ENCODE measurements at places on chromosomes 7 and 10.

DNA sequence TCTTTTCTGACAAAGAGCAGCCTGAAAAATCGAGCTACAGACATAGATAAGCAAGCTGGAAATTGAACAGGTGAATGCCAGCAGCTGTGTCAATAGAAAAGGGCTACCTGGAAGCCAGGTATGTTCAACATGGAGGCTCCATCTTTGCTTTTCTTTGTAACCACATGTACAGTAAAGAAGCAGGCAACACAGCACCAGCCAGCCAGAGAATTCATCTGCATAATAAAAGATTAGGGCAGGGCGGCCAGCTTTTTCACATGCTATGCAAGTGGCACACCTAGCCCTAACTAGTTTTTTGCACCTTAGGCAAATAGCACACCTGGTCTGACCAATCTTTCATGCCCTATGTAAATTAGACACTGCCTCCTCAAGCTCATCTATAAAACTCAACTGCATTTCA, 25.7 kb downstream of the COG5 start:
- no peak for DNase-seq

- DNase-seq, result no peak
Observed at GRCh38 chr10:102396730-102397151, 1.2 kb downstream of the NFKB2 start.

DNA sequence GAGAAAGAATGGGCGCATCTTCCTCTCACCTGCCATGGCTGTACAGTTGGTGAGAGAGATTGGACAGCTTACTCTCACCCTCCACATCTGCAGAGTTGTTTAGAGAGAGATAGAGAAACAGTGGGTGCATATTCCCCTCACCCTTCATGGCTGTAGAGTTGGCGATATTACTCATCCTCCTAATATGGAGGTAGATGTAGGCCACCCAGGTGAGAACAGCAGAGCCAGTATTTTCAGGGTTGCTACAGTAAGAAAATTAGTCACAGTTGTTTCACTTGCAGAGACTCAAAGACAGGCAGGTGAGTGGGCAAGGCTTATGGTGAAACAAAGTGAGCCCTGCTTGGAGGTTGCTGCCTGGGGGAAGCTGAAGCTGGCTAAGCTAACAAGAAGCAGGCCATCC, 65.0 kb upstream of the PFKP start:
- DNase-seq, result no peak

DNA sequence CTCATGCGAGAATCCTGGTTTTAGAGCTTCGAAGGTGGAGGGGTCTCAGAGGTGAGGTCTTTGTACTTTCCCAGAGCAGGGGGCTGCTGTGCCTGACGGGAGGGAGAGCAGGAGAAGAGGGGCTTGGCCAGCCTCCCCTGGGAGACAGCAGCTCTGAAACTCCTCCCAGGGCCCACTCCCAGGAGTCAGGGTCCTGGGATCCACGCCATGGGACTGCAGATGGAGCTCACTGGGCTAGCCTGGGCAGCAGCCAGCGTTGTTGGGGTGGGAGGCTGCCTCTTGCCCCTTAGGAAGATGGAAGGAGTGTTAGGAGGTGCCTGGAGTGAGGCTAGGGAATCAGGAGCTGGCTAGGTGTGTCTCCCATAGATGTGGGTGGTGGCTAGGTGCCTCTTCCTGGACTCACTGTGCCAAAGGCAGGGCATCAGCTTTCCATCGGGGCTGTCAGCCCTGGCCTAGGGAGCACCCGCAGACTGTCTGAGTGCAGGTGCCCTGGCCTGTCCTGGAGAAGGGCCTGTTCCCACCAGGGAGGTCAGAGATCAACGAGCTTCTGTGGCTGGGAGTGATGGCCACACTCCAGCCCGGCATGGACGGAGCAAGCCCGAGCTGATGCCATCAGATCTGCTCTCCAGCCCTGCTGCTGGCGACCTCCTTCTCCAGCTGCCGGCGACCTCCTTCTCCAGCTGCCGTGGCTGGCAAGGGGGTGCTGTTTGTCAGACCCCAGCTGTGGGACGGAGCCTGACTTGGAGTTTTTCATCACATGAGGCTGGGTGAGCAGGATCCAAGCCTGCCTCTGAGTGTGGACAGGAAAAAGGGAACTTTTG, 111.3 kb downstream of the PTPN20 start:
- no peak for DNase-seq

DNA sequence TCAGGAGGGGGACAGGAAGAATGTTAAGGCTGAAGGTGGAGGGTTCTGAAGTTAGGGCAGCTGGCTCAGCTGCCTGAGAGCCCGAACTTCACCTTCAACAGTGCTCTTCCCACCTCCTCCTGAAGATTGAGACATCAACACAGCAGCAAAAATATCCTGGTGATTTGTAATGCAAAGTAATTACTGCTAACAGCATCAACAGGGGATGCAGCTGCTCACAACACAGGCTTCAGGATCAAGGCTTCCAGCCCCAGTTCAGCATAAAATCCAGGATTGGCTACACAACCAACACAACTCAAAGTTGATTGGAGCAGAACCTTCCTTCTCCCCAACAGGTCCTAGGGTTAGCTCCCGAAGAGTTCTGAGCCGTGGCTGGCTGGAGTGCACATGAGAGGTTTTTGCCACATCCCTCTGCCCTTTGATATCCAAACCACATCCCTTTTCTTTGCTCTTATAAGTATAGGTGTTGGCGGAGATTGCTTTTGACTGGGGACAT, 242.4 kb downstream of the KIAA1217 start:
- no peak for DNase-seq

- DNase-seq, result no peak
Observed at GRCh38 chr10:100745882-100746783, 751 bp downstream of the PAX2 start.

DNA sequence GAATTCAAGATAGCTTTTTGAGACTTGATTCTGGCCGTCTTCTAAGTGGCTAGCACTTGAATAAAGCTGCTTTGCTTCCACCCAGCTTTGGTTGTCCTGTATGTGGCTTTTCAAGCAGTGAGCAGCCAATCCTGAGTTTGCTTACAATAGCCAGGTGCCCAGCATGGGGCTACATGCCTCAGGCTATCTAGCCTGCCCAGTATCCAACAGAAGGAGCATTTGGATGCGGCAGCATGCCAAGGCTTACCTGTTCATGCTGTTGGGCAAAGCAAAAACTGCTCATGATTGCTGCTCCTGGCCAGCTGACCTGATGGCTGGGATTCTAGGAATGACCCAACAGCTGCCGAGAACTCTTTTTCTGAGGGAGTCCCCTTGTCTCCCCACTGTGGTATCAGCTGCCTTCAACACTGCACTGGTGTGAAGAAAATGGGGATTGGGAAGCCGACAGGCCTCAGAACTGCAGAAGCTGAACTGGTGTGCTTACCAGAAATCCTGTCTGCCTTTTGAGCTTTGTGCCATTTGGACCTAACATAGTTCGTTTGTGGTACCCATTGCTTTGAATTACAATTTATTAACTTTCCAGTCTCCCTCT, 618.9 kb upstream of the IGFBP3 start:
- DNase-seq, result no peak

GRCh38 chr10:6643962-6644361, 63.9 kb upstream of the PRKCQ start:
- no peak for DNase-seq

- DNase-seq, result no peak
Observed at GRCh38 chr10:73644767-73645166, 3.5 kb upstream of the MYOZ1 start.

DNA sequence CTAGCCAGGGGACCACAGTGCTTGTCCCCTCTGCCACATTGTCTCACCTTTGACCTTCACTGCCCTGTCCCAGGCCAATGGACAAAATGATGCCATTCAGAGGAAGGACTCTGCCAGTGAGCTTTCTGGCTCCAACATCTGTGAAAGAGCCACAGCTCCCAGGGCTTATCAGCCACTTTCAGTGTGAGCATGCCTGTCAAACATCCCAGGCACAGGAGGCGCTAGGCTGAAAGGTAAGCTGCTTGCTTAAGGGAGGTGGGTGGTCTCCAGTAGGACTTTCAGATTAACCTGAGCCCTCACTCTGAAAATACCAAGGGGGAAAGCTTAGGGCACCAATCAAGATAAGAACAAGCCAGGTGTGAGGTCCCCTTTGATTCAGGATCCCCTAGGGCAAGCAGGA, 59.8 kb upstream of the GDF10 start:
- no peak for DNase-seq

GRCh38 chr10:116654816-116655215, 34.1 kb downstream of the PNLIPRP2 start:
- no peak for DNase-seq

DNA sequence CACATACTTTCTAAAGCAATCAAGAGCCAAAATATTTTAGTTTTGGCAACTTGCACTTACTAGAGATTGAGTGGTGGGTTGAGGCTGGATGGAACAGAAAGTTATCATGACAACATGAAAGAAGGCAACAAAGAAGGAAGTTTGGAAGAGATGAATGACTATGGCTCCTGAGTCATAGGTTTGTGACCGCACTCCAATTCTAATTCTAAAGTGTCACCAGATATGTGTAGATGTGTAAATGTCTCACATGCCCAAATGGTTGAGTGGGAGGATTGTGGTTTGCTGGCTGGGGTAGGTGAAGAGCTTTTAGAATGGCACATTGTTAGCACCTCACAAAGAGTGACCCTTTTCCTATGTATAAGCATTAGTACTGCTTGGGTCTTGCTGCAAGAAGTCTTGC, 20.2 kb downstream of the TAS2R16 start:
- no peak for DNase-seq

DNA sequence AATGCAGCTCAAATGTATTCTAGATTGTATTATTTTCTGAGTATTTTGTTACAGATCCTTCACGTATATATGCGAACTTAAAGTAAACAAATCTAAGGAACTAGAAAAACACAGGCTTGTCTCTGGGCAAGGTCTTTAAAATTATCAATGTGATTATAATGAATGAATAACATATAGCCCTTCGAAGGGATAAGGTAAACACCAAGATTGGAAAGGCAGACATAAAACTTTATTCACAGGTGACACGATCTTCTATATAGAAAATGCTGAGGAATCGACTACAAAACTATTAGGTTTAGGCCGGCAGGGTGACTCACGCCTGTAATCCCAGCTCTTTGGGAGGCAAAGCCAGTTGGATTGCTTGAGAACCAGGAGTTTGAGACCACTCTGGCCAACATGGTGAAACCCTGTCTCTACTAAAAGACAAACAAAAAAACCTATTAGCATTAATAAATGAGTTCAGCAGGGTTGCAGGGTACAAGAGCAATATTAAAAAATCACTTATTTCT, 80.4 kb downstream of the CNNM2 start:
- DNase-seq, result no peak

DNA sequence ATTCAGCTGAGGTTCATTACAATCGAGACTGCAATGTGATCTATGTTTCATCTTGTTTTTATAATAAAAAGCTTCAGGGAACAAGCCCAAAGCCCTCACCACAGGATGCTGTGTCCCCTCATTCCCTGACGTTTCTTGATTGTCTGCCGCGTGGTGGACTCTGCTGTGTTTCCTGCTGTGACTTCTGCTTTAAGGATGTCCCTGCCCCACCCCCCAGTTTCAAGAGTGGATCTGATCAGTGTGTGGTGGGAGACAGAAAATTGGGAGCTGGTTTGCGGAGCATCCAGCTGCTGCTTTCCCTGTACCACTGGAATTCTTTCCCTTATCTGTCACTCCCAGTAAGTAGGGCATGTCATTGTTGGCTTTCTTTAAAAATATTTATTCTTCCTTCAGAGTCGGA, 86.2 kb downstream of the CREM start:
- DNase-seq, result no peak

DNA sequence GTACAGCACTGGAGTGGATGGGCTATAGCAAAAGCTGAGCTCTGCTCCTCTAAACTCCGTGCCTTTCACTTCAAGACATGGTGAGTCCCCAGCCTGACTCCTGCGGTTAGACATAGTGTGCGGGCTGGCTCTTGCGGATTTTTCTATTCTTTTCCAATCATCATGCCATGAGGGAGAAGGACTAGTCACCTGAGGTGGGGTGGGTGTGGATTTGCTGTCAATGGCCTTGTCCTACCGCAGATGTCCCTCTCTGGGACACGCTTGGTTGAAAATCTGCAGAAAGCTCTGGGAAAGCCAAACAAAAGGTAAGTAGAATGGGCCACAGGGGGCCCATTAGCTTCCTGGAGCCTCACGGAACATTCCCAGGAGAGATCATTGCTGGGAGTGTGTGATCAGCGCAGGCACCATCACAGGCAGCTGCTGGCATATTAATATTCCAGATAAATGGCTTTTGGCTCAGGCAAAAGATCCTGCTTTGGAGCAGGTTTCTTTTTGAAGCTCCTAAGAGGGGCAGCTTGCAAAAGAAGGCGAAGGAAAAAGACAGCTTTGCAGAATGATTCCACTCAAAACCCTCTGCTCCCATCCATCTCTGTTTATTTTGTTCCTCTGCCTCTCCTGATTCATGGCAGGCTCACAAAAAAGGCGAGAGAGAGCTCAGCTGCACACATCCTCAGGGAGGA, 509.0 kb upstream of the ZMIZ1 start:
- no peak for DNase-seq

- no peak for DNase-seq
Observed at GRCh38 chr10:45500798-45501197, 126.8 kb downstream of the ALOX5 start.

DNA sequence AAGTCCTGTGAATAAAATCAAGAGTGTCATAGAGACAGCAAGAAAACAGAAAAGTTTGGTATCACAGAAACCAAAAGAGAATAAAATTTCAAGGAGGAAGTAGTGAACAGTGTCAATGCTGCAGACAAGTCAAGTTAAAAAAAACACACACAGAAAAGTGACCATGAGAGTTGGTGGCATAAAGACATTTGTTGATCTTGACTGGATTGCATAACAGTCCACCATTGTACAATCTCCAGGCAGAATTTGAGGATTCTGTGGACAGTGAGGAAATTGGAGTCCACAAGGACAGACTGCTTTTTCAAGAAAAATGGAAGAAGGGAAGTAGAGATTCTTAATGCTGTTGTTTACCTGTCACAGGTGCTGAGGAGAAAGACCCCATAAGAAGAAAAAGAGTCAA, 412.5 kb downstream of the PLXDC2 start:
- DNase-seq, result no peak

DNA sequence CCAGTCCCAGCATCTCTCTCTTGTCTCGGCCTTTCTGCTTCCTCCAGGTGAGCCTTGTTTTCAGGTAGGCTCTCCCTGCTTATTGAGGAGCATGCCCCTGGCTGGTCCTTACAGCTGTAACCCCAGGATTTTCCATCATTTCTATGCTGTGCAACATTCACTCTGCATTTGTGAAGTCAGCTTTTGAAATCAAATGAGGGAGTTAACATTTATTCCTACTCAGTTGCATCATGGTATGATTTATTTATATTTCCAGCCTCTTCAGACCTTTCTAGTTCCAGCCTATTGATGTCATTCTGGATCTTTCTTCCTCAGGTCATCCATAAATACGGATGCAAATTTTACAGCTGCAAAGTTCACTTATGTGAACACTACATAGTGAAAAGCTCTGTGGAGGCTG, 755.6 kb downstream of the TYW1 start:
- no peak for DNase-seq

GRCh38 chr10:131215776-131216175, 95.7 kb downstream of the TCERG1L start:
- no peak for DNase-seq

GRCh38 chr10:47330366-47330765, 8.1 kb downstream of the GDF2 start:
- no peak for DNase-seq

DNA sequence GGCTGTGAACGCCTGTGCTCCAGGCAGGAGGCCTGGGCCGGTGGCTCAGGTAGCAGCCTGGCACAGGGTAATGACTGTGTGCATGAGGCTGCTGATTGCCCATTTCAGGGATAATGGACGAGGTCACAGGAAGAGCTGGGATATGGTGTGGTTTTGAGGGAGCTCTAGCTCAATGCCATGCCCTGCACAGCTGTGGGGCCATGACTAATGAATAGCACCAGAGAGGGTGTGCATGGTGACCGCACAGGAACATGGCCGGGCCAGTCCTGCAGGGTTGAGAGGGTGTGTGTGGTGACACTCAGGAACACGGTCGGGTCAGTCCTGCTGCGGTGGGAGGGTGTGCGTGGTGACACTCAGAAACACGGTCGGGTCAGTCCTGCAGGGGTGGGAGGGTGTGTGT, 21.8 kb downstream of the NKX6-2 start:
- no peak for DNase-seq

All from stimulated activated CD8-positive, alpha-beta memory T cell treated with anti-CD3 and anti-CD28 coated beads, Interleukin-15, amount 100 ng/mL, for 48 hours (primary cell).